Activated naive CD4-positive, alpha-beta T cell treated with Interleukin-2 at 50 U/mL for 16 hours (primary cell): ENCODE measurements at places on chromosomes 13 and 19.

GRCh38 chr19:49652551-49653465 lies 10.8 kb downstream of the SCAF1 start:
- no peak for DNase-seq

GRCh38 chr19:29006057-29006735 lies 206.8 kb downstream of the UQCRFS1 start:
- no peak for DNase-seq

GRCh38 chr13:77599351-77599750 lies 63.8 kb downstream of the SCEL start:
- no peak for DNase-seq

- DNase-seq = no peak
Observed at GRCh38 chr13:110259651-110260050, 47.3 kb downstream of the COL4A1 start.

DNA sequence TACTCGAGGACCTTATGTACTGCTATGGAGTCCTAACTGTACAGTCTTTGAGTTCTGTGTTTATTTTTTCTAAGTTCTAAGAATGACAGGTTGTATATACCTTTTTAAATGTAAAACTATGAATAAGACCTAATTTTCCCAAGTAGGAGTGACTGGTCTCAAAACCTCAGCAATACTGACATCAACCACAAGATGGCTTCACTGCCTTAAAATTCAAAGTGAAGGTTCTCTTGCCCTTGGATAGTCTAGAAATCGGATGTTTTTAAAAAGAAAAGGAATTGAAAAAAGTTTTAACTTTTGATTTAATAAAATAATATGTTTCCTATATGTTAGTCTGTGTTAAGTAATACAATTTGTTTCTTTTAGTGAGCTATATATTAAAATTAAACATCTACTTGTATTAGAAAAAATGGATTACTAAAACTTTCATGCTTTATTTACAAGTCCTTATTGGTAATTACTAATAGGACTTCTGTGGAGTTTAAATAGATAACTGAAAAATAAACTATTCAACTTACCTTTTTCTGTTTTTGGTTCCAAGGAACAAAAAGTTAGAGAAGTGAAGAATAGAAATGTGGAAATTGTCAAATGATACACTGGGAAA lies 52.0 kb downstream of the TDRD3 start:
- no peak for DNase-seq

- DNase-seq = no peak
Observed at GRCh38 chr13:21118180-21118579, 56.8 kb upstream of the LATS2 start.

GRCh38 chr13:48194379-48194754 lies 38.6 kb upstream of the ITM2B start:
- DNase-seq = no peak

- no peak for DNase-seq
Observed at GRCh38 chr19:824885-825284, 2.8 kb upstream of the AZU1 start.

GRCh38 chr19:41479757-41480191 lies 36.8 kb downstream of the ERICH4 start:
- no peak for DNase-seq

- DNase-seq = no peak
Observed at GRCh38 chr13:110067355-110068175, 239.4 kb downstream of the COL4A1 start.

- DNase-seq = no peak
Observed at GRCh38 chr19:3415695-3416094, 49.3 kb downstream of the NFIC start.

GRCh38 chr13:43596006-43596405 lies 190.8 kb downstream of the ENOX1 start:
- DNase-seq = no peak

DNA sequence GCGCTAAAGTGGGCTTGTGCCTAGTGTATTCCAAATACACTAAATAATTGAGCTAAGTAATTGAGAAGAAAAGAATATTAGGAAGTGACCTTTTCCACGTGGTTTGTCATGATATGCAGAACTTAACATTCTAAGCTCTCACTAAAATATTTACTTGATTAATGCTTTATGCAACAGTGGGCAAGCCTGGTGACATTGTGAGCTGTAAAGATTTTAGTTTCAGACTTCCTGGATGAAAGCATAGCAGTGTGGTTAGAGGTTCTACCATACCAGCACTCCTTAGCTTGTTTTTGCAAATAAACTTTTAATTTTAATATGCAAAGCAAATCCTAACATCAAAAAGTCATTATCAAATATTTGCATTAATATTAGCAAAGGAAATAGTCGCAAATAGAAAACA lies 1065.1 kb upstream of the SPRY2 start:
- DNase-seq = no peak

GRCh38 chr19:14694641-14695266 lies 4.9 kb downstream of the ZNF333 start:
- no peak for DNase-seq

GRCh38 chr13:100611678-100612492 lies 23.3 kb upstream of the GGACT start:
- no peak for DNase-seq

DNA sequence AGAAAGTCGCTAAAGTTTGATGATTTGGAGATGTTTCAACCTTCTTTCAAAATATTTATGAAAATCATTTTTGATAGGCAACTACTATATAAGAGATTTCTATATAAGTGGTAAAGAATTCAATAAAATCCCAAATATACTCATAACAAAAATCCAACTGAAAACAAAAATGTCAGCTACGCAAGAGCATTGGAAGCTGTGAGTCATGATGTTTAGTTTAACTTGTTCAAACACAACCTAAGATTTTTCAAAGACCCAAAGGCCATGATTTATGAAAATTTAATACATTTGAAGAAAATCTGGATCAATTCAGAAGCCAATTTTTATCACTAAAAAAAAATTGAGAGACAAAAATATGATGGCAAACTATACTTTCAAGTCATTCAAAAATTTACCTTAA lies 226.6 kb downstream of the MZT1 start:
- DNase-seq = no peak

- DNase-seq = no peak
Observed at GRCh38 chr19:19259741-19260140, 13.4 kb downstream of the TM6SF2 start.

DNA sequence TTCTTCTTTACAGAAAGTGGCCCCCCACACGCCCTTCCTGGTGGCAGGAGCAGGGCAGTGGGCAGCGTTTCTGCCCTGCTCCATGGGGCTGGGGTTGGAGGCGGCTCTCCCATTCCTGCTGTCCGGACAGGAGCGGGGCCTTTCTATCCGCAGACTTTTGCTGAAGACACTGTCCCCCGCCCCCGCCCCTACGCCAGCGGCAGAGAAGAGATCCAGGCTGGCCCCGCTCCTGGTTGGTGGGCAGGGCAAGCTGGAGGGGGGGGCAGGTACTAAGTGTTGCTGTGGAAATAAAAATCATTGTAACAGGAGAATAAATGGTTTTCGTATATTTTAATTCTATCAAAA lies 81.7 kb downstream of the ZNF429 start:
- DNase-seq = no peak

- DNase-seq = no peak
Observed at GRCh38 chr19:38044267-38045111, 137.5 kb downstream of the SIPA1L3 start.

- no peak for DNase-seq
Observed at GRCh38 chr13:43346427-43346826, 323.0 kb downstream of the DNAJC15 start.

DNA sequence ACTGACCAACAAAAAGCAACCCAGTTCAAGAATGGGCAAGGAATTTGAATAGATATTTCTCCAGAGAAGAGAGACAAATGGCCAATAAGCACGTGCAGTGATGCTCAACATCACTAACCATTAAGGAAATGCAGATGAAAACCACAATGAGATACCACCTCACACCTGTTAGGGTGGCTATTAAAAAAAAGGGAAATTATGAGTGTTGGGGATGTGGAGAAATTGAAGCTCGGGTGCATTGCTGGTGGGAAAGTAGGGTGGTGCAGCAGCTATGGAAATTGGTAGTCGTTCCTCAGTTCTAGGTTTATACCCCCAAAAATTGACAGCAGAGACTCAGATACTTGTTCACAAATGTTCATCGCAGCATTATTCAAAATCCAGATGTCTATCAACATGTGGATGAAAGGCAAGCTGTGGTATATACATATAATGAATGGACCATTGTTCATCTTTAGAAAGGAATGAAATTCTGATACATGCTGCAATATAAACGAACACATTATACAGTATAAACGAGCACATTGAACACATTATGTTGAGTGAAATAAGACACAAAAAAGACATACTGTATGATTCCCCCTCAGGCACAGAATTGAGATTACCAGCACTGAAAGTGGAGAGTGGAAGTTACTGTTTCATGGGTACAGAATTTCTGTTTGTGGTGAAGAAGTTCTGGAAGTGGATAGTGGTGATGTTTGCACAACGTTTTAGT lies 927 bp downstream of the CHAMP1 start:
- DNase-seq = no peak

DNA sequence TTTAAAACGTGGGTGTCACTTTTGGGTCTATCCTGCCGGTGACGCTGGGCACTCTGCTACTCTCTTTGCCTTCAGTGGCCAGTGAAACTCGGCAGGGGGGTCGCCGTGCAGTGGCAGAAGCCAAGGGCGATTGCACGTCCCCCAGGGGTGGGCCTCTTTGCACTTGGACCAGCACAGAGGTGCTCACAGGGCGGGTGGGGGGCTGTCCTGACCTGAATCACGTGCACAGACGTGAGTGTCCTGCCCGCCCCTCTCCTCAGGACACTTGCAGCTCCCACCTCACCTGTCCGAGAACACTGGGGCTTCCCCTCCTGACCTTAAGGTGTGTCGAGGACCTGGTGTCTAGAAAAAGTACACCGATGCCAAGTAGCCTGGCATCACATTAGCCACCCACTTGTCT lies 16.1 kb downstream of the COL4A1 start:
- no peak for DNase-seq

DNA sequence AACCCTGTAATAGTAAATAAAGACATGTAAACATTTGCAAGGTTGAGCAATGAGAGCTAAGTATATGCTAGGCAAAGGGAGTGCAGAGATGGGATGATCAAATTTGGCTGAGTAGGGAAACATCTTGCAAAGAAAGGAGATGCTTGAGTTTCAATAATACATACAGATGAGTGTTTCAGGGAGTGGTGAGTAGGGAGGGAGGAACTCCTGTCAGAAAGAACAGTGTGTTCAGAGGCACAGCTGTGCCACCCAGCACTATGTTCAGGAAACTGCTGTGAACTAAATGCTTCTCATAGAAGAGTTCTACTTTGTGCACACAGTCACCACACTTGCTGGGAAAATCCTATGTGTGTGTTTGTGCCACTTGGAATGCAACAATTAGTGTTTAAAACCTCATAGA lies 1077.1 kb downstream of the UQCRFS1 start:
- DNase-seq = no peak

GRCh38 chr19:42919757-42920079 lies 2.0 kb upstream of the PSG6 start:
- DNase-seq = no peak

DNA sequence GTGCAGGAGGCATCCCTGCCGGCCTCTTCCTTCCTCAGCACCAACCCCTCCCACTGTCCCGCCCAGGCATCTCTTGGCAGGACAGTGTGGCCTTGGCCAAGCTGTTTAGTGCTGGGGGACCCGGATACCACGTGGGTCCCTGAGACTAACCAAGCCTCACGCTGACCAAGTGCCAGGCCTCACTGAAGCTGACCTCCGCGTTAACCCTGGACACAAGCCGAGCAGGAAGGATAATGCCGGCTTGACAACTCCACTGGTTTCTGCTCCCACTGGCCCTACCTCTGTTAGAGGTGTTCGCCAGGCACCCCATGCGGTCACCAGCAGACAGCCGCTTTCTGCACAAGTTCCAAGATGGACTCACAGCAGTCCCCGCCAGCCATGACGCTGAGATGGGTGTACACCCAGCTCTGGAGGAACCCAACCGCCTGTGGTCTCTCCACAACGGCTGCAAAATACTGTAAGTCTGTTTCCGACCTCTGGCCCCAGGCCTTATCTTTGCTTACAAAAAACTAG lies 12.4 kb downstream of the GRTP1 start:
- DNase-seq = no peak

GRCh38 chr13:43159026-43159461 lies 135.7 kb downstream of the DNAJC15 start:
- DNase-seq = no peak

GRCh38 chr13:107375701-107376340 lies 807.9 kb upstream of the ARGLU1 start:
- no peak for DNase-seq

GRCh38 chr19:55362990-55363716 lies at the start of gene GARIN5B:
TSS of gene GARIN5B (minus strand) at chr19:55363260. CDS start at chr19:55363066, 194 bp downstream.
- no peak for DNase-seq

DNA sequence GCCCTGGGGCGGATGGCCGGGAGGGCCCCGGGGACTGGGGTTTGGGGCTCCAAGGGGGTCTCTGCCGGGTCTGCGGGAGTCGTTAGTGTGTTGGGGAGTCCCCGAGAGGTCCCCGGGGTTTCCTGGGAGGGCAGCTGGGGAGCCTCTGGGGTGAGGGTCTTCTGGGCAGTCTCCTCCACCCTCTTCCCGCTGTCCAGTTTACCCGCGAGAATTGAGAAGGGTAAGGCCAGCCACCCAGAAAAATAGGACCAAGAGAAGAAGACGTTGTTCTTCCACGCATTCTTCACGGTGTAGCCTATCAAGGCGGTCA lies 1.0 kb upstream of the ETFB start:
- no peak for DNase-seq

- no peak for DNase-seq
Observed at GRCh38 chr13:95987841-95988240, 65.4 kb downstream of the UGGT2 start.

GRCh38 chr19:40592170-40592569 lies 9.0 kb upstream of the LTBP4 start:
- no peak for DNase-seq

DNA sequence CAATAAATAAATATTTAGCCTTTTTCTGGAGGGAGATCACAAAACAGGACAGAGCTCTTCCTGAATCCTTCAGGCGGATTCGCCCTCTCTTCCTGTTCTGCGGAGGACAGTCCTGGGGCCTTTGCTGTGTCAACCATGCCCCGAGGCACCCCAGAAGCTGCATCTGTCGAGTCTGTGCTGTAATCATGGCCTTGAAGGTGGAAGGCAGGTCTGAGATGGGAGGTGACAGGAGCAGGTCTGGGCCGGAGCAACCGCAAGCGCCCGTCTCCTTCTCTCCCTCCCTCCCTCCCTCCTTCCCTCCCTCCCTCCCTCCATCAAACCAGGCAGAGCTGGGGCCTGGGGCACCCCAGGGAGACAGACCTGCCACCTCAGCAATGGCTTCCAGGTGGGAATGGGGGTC lies 4.6 kb upstream of the FXYD3 start:
- DNase-seq = no peak

DNA sequence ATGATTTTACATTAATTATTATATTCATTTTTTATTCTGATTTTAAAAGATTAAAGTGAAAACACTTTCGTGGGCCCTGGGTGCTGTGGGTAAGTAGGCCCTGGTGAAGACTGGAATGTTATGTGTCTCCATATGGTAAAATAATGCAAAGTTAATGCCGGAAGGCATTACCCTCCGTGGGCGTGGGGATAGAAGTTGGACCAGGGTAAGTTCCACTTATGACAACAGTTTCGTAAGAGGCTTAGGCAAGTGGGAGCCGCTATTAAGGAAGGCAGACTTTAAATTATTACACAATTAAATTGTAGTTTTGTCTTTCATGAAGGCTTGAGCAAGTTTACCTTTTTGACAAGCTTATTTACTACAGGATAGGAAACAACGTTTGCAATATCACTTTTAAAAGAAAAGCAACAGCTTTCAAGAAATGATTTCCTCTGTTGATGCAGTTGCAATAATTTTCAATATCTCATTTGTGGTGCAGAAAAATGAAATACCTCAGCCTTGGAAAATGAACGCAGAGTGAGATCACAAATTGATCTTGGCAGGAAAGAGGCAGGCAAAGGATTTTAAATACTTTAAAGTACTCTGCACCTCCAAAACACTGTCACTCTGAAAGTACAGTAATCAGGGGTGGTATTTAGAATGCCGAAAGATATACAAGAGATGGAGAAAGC lies 310.6 kb downstream of the DCT start:
- no peak for DNase-seq
